ENCODE measurements at places on chromosomes 3 and 15.
A peak's percentile ranks its signal among the peaks of the same experiment; 100 is the strongest.

DNA sequence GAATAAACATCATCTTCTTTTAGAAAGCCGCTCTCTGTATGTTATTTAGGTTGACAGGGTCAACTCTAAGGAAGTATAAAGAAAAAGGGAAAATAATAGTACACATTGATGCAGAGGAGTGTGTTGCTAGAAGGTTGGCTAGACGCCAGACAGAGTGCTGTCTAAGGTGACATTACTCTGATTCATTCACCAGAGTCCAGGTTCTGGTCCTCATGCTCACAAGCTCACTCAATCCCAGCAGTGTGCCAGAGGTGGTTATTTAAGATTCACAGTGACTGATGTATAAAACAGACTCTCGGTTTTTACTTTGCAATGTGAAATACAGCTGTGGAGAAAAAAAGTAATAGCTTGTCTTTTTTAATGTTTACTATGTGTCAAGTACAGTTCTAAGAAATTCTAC, 1.7 kb downstream of the CFAP44 start:
- no peak for DNase-seq

DNA sequence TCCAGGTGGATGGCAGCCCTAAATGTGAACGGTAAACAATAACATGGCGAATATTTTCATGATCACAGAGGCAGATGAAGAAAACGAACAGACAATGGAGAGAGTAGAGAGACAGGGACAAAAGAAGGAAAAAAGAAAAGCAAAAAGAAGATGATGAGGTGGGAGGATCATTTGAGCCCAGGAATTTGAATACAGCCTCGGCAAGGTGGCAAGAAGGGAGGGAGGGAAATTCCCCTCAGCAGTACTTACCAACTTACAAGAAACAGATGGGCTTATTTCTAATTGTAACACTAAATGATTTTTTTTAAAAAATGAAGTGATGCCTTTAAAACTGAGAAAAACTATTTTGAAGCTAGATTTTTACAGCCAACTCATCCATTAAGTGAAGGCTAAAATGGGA, 6.0 kb upstream of the MAP4 start:
- no peak for DNase-seq

GRCh38 chr3:116166121-116166520, 279.2 kb downstream of the LSAMP start:
- DNase-seq = no peak

DNA sequence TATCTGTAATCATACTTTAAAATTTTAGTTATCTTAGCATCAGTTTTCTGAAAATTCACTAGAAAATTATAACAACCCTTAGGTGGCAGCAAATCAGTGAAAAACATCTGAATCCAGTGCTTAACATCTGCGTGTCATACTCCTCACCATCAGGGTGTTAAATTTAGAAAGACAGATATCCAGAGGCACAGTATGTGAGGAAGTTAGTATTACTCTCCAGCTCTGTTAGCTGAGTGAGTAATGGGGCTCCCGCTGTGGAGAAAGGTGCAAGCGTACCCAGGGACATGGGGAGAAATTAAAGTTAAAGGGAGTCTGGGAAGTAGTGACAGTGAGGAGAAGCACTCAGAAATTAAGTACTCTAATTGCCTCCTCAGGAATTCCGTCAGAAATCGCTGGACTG, 50.9 kb downstream of the CEP63 start:
- no peak for DNase-seq

DNA sequence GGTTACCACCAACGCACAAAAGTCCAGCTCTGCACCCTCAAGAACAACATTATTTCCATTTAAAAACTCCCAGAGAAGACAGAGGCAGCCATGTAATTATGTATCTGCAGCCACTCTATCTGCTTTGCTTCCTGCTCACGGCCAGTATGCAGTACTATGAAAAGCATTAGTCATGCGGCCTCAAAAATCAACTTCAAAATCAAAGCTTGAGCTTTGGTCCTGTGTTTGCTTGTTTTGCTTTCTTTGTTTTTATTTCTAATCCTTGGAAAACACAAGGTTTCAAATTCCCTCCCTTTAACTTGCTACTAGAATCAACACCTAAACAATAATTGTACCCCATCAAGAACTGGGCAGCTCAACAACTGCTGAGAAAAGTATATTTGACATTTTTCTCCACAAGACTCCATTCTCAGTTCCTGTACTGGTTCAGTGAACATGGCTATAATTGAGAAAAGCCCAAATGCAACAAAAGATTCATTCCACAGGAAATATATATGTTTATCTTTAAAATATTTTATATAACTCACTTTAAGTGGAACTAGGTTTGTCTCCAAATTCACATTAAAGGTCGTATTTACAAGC, 37.6 kb downstream of the GBE1 start:
- DNase-seq = no peak

- no peak for DNase-seq
These were observed 369.8 kb downstream of the TBC1D5 start for GRCh38 chr3:17372362-17373210.

GRCh38 chr3:8702560-8702959, 31.0 kb upstream of the CAV3 start:
- DNase-seq = no peak

DNA sequence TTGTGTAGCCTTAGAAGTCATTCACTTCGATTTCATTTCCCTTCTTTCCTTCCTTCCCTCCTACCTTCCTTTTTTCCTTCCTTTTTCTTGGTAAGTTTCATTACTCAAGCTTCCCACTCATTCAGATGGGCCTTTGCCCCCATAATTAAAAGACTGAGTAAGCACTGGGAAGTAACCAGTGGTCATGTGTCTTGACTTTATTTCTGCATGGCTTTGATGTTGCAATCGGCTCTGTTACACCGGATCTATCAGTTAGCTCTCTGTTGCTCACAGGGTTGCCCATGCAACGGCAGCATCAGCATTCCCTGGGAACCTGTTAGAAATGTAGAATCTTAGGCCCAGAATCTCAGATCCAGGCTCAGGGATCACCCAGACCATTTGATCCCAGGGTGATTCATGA, 25.6 kb upstream of the LARS2 start:
- no peak for DNase-seq

GRCh38 chr15:81752546-81752942, 293.3 kb downstream of the MEX3B start:
- DNase-seq = peak; percentile 55

DNA sequence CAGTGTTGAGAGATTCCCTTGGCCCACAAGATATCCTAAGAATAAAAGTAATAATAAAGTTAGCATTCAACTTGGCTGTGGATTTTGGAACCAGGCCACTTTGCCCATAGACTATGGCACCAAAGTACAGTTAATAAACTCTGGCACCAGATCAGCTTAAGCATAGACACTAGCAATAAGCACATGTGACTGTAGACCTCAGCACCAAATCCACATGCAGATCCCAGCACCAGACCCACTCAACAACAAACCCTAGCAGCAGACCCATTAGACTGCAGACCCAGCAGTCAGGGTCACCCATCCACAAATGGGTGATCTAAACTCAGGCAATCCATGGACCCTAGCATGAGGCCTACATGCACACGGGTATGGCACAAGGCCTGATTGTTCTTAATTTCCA, 384.8 kb upstream of the CADM2 start:
- DNase-seq = no peak

GRCh38 chr3:171491361-171491760, 31.2 kb upstream of the TNIK start:
- no peak for DNase-seq

- no peak for DNase-seq
These were observed 34.0 kb downstream of the DGKG start for GRCh38 chr3:186327912-186328487.

GRCh38 chr3:144181062-144181461, 209.4 kb downstream of the DIPK2A start:
- DNase-seq = no peak

GRCh38 chr3:161957467-161957866, 460.9 kb downstream of the OTOL1 start:
- DNase-seq = no peak

GRCh38 chr3:54696313-54696712, 231.5 kb downstream of the LRTM1 start:
- no peak for DNase-seq

GRCh38 chr3:55160241-55160983, 232.6 kb upstream of the LRTM1 start:
- no peak for DNase-seq

GRCh38 chr15:72706266-72706665, 20.3 kb downstream of the BBS4 start:
- no peak for DNase-seq

GRCh38 chr15:53000409-53000808, 210.3 kb upstream of the ONECUT1 start:
- DNase-seq = no peak

- no peak for DNase-seq
These were observed 67.7 kb downstream of the STT3B start for GRCh38 chr3:31600431-31600830.

DNA sequence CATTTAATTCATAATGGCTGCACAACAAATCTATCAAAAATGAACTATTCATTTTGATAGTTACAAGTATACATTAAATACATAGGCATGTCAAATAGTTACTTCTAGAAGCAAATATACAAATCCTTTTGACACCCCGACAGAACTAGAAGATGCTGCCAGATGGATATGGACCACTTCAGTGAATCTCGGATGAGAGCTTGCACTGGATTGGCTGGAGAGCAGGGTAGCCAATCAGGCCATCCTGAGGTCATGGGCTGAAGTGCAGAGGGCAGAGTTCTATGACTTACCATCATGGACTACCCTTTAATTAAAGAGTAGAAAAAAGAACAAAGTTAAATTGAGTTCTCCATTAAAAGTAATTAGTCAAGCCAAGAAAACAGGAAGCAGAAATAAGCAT, 8.3 kb downstream of the CCNL1 start:
- DNase-seq = no peak

DNA sequence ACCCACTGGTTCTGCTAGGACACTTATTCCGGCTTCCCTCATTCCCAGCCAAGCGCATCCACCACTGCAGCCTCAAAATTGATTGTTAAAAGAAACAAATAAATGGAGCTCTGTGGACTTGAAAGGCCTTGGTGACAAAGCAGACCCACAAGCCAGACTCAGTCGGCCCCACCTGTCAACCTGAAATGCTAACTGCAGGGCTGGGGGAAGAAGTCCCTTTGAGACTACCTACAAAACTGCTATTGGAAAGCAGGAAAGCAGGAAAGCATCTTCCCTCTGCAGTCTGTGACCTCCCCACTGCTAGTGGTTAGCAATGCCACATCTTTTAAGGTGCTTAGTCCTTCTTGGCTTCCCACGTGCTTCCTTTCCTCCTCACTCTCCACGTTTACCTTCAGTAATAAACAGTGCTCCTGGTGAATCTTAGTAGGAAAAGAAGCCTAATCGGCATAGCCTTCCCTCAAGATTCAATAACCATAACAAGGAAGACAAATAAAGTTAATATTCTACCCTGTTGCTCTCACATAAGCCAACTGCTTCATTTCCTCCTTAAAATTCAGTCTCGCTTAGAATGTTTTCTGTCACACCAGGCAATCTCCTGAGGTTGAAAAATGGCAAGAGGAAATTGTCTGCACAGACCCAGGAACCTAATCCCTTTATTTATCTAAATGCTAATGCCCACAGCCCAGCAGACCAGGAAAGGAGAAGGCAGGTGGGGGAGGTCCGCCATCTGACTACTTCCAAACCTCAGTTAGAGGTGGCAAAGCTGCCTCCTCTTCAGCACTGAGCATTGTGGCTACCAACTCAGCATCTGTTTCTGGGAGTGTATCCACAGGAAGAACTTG, 296.2 kb downstream of the NEK10 start:
- no peak for DNase-seq

GRCh38 chr3:140911822-140912221, 29.8 kb upstream of the SLC25A36 start:
- peak; percentile 69 for DNase-seq

DNA sequence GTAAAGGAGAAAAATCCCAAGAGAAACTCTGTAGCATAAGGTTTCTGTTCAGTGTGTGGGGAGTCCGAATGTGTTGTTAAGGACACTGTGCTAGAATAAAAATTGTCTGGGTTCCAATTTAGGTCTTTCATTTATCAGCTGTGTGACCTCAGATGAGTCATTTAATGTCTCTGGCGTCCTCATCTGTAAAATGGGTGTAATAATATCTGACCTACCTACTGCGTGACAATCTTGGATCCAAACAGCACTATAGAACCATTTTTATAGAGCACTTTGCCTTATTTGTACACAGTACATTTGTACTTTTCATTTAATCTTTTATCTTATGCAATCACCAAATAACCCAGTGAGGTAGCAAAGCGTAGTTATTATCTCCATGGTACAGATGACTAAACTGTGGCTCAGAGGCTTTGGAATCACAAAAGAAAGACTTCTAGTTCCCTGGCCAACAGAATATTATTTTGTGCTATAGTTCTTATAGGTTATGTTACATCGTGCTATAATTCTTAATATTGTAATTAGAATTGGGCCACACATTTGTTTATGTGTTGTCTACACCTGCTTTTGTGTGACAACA, 46.6 kb upstream of the TNIK start:
- no peak for DNase-seq

GRCh38 chr3:212432-212831, 15.9 kb downstream of the CHL1 start:
- no peak for DNase-seq

GRCh38 chr3:169790219-169790618, 17.0 kb downstream of the MYNN start:
- no peak for DNase-seq

GRCh38 chr3:117165601-117166051, 456.0 kb downstream of the TUSC7 start:
- DNase-seq = no peak

GRCh38 chr3:65677486-65678010, 361.2 kb downstream of the MAGI1 start:
- DNase-seq = no peak

DNA sequence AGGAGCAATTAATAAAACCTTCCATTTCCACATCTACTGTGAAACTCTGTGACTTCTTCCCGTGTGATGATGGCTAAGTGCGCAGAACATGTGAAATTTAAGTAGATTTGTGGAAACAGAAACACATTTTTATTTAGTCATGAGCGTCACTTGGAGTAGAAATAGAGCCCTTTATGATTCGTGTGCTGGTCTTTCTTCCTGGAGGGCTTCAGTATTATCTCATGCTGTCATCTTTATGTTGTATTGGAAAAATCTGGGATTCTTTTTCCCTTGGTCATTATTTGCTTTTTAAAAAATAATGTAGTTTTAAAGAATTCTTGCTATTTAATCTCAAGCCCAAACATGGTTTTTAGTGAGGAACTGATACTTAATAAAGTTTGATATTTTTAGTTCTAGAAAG, 284.0 kb upstream of the CTDSPL start:
- no peak for DNase-seq

- DNase-seq = no peak
These were observed 61.7 kb upstream of the PLXNA1 start for GRCh38 chr3:126921085-126921824.

DNA sequence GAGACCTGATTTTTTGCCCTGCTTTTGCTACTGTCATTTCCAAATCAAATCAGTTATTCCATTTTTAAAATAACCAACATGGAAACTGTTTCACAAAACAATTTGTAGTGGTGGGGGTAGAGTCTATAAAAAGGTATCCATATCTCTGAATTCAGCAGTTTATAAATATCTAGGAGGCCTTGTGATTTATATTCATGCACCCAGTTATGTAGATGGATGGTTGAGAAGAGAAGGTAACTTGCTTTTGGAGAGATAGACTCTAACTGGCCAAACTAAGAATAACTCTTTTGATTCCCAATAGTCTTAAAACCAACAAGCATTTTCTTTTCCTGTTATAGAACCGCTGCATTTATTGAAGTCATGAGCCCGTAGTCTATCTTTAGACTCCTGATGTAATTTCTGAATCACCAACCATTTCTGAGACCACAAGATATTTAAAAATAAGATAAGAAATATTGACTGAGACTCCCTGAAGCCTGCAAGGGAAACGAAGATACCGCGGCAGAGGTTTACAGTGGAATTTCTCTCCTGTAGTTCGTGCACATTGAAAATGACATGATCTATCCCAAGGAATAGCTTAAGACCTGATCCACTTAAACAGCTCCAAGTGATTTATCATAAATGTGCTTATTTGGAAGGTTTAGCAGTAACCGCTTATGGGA, 68.5 kb downstream of the SAMMSON start:
- DNase-seq = no peak

All from DMS79 (cell line).